ENCODE measurements at places on chromosomes 12 and 14.
A peak's percentile ranks its signal among the peaks of the same experiment; 100 is the strongest.

DNA sequence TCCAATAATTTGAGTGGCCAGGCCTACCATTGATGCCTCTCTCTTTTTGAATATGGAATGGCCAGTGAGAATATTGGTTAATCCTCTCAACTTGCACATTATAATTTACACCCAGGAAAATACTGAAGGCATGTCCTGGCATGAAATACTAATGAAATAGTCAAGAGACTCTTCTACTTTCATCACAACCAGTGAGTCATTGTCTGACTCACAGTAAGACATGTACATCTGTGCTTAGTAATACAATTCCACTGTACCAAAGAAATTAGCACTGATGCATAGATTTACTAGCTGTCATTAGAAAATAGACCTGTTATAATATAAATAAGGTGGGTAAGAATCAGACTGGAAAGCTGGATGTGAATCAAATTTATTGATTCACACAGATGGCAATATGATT is 31.6 kb downstream of the KCNC2 start:
- peak; percentile 80 for DNase-seq

GRCh38 chr12:76545486-76545885 is 14.1 kb downstream of the OSBPL8 start:
- DNase-seq, result no peak

- no peak for DNase-seq
These were observed 57.6 kb downstream of the NCOR2 start for GRCh38 chr12:124509676-124510300.

- DNase-seq, result peak; percentile 45
These were observed 1.0 kb upstream of the SOCS2 start for GRCh38 chr12:93571365-93571924.

GRCh38 chr12:53186745-53187144 is 6.0 kb upstream of the CSAD start:
- no peak for DNase-seq

GRCh38 chr12:90773491-90773890 is 181.5 kb downstream of the CCER1 start:
- no peak for DNase-seq

GRCh38 chr12:118746176-118746575 is 235.2 kb upstream of the SRRM4 start:
- DNase-seq, result no peak

GRCh38 chr12:128609861-128610260 is 213.9 kb downstream of the SLC15A4 start:
- DNase-seq, result no peak

- peak; percentile 97 for DNase-seq
These were observed 36.2 kb downstream of the TMEM120B start for GRCh38 chr12:121748571-121749265.

DNA sequence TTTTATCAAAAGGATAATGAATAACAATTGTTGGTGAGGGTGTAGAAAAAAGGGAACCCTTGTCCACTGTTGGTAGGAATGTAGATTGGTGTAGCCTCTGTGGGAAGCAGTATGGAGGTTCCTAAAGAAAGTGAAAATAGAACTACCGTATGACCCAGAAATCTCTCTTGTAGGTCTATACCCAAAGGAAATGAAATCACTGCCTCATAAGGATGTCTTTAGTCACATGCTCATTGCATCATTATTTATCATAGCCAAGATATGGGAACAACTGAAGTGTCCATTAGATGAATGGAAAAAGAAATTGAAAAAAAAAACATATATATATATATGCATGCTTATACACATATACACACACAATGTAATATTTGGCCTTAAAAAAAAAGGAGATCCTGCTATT is 158.8 kb upstream of the NPAS3 start:
- peak; percentile 16 for DNase-seq

DNA sequence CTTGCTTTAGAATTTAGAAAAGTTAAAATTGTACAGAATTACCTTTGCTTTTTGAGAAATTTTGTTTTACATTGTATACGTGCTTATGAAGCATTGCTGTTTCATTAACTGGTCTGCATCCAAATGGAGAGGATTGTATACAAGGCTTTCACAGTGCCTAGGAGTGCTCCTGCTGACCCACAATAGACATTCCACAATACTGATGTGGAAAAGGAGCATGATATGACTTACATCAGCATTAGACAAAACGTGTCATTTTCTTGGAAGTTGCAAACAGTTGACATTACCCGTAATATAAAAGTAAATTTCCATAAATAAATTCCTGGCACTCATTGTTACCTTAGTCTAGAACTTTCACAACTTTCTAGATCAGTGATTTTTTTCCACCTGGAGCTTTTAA is 1.9 kb downstream of the PRKD1 start:
- DNase-seq, result no peak

DNA sequence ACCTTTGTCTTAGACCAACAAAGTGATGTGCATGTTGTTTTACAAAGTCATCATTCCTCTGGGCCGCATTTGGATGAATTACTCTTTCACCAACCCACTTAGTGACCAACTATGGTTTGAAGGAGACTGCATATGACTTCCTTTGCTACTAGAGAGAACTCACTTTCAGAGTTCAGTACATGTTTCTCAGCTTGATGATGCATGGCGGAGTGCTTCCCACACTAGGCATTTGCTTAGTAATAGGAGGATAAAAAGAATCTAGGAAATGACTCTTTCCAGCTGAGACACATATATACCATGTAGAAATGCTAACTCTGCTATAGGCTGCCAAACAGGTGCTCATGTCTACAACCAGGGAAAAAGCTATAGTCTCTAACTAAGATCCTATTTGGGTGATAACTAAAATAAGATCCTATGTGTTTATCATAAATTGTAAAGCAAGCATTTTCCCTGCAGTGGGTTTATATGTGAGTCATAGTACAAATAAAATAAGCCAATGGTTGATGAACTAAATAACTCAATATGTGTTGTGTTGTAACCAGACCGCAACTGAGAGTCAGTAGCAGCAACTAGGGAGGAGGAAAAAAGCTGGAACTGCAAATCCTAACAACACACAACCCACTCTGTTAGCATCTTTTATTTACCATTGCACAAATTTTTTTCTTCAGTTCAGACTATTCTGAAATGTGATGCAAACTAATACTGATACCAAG is 87.2 kb downstream of the TSPAN8 start:
- no peak for DNase-seq

DNA sequence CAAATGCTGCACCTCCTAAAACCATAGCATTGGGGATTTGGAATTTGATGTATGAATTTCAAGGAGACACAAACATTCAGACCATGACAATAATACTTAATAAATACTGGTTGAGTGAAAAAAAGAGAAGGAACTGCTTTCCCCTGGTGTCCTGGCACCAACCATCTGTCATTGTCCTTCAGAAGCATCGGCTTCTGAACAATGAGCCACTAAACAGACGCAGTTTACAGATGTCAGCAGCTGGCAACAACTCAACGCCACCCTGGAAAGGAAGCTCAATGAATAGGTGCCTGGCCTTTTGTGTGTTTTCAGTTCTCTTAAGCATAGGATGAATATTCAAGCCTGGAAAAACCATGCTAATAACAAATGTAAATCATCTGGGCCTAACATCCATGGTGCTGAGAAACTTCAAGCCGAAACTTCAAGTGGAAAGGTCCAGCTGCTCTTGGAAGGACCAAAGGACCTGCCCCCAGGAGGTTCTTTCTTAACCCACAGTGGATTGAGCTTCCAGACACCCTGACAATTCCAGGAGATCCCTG is 101.3 kb downstream of the WIF1 start:
- no peak for DNase-seq

- no peak for DNase-seq
These were observed 645.2 kb downstream of the VRK1 start for GRCh38 chr14:97442363-97442762.

GRCh38 chr14:70856851-70857495 is 47.7 kb upstream of the MAP3K9 start:
- no peak for DNase-seq

GRCh38 chr14:99780690-99781089 is 12.5 kb upstream of the EML1 start:
- no peak for DNase-seq

DNA sequence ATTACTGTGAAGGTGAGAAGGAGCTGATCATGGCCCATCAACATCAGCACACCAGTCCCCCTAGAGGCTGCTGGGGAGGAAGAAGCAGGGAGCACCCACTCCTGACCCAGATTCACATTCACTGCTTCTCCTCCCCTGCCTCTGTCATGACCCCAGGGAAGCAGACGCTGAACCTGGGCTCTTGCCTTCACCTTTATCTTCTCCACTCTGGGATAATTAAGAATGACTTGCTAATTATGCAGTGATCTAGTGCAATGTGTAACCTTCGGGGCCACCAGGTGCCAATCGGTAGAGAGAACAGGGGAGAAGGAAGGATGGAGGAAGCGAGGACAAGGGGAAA is 44.4 kb upstream of the IQSEC3 start:
- DNase-seq, result no peak

- peak; percentile 83 for DNase-seq
These were observed 1.8 kb downstream of the AHNAK2 start for GRCh38 chr14:104976198-104977007.

DNA sequence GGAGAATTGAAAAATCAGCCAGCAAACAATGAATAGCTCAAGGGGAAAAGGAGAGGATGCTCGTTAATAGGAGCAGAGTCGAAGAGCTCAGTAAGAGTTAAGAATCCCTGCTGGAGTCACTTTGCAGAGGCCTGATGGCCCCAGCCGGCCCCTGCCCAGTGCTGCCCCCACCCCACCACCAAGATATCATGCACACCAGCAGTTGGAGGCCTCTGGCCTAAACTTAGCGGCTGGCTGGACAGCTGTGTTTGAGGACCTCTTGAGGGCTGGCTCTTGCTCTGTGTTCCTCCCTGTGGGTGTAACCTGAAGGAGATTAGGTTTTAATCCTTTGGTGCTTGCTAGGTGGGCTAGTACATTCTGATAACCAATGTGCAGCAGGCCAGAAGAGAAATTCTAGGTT is 142.0 kb downstream of the PLXNC1 start:
- no peak for DNase-seq

DNA sequence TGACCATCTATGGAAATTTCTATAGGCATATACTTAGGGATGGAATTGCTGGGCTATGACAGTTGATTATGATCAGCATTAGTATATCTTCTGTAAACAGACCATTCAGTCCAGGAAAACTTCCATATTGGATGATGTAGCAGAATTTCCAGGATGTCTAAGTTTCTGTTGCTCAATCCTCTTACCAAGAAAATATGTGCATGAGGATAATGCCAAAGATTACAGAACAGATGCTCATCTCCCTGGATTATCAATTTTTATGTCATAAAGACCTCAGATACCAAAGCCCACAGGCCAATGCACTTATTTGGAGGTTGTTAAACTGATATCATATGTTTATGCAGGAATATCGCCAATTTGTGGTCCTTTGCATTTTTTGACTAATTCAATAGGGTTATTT is 354.4 kb upstream of the FLRT2 start:
- no peak for DNase-seq

DNA sequence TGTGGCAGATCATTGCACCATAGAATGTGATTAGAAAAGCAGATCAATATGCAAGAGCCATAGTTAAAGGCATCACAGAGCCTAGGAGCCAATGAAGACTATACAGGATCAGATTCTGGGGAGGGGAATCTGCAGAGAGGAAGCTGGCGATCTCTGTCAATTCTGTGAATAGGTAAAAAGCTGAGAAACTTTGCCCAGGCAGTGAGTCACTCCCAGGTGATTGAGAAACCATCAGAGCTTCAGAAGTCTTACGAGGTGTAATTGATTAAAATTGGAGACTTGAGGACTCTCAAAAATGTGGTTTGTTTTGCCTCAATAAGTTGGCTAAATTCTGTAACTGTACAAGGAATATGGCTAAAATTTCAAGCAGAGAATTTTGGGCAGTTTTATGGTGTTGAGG is 41.7 kb upstream of the TSPAN11 start:
- DNase-seq, result no peak

DNA sequence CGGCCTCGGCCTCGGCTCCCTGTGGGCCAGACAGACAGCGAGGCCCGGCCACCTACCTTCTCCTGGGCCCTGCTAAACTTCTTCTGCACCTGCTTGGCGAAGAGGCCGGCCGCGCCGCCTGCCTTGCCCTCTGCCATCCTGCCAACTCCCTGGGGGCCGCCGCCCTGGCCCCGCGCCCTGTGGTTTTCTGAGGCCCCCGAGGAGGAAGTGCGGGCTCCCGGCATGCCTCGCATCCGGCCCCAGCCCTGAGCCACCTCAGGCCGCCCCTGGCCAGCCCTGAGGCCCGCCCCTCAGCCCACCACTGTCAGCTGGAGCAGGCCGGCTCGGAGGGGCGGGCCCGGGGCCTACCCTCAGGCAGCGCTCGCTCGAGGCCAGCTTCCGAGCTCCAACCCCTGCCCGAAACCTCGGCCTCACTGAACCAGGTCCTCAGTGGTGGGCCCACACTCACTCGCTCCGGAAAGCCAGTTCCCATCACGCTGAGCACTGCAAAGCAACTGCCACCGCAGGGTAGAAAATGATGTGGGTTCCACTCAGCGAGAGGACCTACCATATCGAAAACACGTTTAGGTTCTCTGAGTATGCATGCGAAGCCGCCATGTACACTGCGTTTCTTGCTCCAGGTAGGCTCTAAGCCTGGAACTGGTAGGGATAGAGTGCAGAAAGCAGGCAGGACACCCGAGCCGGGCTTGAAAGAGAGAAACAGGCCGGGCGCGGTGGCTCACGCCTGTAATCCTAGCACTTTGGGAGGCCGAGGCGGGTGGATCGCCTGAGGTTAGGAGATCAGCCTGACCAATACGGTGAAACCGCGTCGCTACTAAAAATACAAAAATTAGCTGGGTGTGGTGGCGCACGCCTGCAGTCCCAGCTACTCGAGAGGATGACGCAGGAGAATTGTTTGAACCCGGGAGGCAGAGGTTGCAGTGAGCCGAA is at the start of gene BIN2:
Gene BIN2 (minus strand): TSS at position 209 of the 930 bp plus-strand sequence. CDS start 72 bp downstream, at position 137.
- no peak for DNase-seq

DNA sequence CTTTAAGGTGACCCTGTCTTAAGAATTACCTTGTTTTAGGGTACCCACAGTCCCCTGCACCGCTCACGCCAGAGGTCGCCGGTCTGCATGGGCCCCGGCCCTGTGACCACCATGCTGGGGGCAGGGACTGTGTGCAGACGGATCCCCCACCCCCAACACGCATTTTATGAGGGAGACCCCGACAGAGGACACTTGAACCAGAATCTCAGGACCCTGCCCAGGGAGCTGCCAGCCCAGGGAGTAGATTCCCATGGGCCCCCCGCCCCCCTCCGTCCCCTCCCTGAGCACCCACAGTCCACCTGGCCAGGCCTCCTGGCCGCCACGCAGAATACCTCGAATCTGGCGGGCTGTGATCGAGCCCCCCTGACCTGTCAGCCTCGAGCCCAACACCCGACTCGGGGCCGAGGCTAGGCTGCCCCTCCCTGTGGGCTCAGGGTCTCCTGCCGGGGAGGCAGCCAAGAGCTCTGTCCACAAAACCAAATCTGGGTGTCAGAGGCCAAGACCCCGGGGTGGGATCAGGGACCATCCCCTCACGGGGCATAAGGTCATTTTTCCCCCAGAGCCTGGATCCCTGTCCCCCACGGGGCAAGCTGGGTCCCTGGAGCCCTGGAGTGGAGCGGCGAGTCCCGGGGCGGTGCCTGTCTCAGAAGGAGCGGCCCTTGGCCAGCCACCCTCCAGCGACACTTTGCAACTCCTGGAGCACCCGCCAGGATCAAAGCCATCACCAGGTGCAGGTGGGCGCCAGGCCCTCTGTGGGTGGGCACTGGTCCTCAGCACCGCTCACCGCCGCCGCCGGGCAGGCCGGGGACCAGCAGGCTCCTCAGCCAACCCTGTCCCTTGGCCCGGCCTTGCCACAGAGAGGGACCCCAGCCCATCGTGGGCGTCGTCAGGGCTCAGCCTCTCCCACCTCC is 155.8 kb upstream of the PKP2 start:
- no peak for DNase-seq
